ENCODE measurements at places on chromosomes 13 and 19.

GRCh38 chr13:45215392-45216077 is 14.7 kb upstream of the KCTD4 start:
- no peak for DNase-seq

DNA sequence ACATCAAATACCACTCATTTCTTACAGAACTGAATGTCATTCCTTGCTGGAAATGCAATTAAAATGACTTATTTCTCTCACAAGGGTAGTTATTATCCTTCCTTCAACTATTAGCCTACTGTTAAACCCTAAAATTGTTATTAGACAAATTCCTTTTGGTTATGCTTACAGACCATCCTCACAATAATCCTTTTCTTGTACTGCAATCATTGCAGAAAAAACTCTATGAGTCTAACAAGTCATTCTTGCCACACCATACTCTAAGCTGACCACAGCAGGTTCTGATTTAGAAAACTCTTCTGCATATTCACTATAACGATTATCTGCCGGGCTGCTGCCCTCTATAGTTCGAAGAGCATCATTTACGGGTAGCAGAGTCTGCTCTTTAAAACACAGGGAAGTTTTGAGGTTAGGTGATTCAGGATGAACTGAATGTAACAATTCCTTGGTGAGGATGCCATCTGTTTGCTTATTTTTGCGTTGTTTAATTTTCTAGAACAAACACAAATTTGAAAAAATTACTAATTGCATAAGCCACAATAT is 38.2 kb downstream of the MTMR6 start:
- DNase-seq = no peak

DNA sequence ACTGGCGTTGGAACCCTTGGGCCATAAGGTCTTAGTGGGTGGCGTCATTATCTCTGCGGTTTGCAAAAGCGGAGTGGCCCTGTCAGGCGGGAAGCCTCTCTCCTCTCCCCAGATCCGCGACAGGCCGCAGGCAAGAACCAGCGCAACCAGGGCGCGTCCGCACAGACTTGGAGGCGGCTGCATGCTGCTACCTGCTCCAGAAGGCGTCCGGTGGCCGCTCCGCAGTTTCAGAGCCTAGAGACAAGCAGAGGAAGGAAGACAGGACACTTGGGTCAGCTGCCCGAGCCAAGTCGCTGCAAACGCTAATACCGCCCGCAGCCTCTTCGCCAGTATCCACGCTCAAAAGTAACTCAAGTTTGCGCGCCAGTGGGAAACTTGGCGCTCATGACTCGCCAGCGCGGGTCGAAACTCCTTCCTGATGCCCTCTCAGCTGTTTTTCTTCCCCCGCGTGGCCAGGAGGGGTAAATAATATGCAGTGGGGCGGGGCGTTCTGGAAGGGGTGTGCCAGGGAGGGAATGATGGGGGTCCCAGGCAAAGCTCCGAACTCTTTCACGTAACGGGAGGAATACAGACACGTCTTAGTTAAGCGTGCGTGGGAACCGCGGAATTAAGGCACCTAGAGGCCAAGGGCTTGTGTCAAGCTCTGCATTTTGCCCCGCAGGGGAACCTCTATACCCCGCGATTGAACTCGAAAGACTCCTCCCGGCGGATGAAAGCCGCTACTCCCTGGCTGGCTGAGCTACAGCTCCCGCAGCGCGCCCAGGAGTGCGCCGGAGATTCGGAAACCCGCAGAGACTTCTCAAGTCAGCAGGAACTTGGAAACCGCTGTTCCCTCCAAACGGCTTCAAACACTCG is at the start of gene EDNRB:
Gene EDNRB, minus strand, starts transcription at position 441 of the 855 bp plus-strand sequence. Its CDS starts 258 bp downstream, at position 183.
- DNase-seq = peak; percentile 29

DNA sequence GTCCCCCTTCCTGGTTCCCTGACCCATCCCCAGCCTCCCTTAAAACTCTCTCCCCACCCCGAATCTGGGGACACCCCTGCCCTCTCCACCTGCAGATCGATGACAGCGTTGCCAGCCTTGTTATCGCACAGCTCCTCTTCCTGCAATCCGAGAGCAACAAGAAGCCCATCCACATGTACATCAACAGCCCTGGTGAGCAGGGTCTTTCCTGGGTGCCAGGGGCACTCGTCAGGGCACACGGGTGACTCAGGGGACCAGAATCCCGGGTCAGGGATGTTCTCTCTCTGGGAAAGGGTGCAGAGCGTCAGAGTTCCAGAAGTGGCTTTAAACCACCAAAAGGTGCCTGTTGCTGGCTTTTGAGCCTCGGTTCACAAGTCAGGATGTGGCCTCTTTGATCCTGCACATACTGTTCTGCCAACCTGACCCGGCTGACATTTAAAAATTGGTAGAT is 1.0 kb downstream of the CLPP start:
- DNase-seq = no peak

GRCh38 chr19:1379126-1379905 is 4.4 kb upstream of the NDUFS7 start:
- no peak for DNase-seq

DNA sequence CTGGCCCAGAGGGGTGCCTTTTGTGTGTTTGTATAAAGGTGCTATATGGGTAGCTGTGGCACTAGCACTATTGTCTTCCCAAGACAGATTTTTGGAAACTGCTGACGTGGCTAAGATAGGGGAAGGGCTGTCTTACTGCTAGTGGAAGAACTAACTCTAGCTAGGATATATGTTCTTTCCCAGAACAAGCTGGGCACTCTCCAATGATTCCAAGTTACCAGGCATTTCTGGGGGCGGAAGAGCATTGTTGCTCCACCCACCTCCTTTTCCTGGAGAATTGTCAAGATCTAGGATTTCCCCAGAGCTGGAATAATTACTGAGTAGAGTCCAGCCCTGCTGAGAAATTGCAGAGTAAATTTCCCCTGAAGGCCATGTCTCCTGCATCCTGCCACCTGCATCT is 408.3 kb downstream of the KLF5 start:
- DNase-seq = no peak

DNA sequence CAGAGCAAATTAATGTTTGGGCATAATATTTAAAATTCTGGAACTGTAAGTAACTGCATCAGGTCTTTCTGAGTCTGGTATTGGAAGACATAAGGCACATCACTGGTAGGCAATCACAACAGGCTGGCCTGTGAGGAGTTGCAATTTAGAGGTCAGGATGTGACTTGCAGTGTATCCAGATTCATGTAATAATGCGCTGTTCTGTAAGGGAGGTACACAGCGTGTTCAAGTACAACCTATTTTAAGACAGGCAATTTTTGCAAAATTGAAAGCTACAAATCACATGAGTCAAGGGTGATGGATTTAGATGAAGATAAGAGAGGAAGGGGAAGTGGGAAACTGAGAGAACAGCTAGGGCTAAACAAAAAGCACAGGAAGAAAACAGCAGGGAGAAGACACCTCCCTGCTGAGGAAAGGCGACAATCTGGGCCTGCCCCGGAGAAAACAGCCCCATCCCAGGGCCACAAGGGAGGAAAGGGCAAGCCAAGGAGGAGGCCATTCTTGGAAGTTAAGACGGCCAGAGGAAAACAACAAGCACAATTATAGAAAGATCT is 138.1 kb downstream of the LACC1 start:
- no peak for DNase-seq

- no peak for DNase-seq
These were observed 4.9 kb downstream of the AP2A1 start for GRCh38 chr19:49771674-49772139.

GRCh38 chr19:18523841-18524240 is 2.0 kb upstream of the ELL start:
- no peak for DNase-seq

GRCh38 chr13:83531022-83531421 is 351.3 kb downstream of the SLITRK1 start:
- no peak for DNase-seq

GRCh38 chr19:17289489-17289888 is 7.8 kb downstream of the ANKLE1 start:
- peak; percentile 78 for DNase-seq

GRCh38 chr13:91240341-91240740 is 107.1 kb upstream of the MIR17HG start:
- no peak for DNase-seq

- no peak for DNase-seq
These were observed 238.3 kb downstream of the COG6 start for GRCh38 chr13:39893808-39894207.

DNA sequence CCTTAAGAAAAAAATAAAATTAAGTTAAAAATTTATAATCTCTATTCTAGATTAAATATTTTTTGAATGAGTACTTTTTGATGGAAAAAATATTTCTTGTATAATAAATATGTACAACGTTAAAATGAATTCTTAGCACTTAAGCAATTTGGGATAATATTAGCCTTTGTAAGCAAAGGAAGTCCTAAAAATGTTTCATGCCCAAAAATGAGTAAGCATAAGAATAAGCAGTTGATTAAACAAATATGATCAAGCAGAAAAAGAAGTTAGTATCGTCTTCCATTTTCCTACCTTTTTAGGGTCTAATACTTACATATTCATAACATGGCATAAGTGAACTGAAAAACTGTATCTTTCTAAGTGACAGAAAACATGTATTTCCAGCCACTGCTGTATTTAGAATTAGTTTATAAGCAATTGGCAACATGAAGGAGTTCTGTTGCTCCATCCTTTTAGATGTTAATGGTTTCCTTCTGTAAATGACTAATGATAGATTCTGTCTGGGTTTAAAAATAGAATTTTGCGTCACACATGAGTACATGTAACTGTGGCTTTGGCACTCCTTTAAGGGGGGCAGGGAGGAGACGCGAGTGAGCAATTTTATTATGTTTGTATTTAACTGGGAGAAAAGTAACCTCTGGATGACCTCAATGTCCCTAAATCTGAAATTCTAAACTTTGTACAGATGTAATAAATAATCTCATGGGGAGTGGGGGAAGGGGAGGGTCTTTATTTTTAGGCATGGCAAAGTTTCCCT is 237.4 kb downstream of the RGCC start:
- DNase-seq = no peak

DNA sequence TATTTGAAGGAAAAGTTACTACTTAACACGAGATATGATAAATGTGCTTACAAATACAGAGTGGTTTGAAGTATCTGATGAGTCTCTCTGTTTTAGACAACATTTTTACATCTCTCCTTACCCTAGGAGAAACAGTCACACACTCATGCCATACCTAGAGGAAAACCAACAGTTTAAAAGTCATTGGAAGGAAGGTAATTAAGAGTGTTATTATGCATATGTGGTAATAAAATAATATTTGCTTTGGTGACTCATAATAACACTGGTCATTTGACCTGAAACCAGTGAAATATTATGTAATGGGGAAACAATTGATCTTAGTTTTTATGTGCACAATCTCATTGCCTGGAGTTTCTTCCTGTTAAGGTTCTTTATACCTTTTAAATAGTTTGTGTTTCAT is 136.9 kb upstream of the SOX21 start:
- no peak for DNase-seq

GRCh38 chr13:45464141-45464686 is 525 bp upstream of the COG3 start:
- no peak for DNase-seq

DNA sequence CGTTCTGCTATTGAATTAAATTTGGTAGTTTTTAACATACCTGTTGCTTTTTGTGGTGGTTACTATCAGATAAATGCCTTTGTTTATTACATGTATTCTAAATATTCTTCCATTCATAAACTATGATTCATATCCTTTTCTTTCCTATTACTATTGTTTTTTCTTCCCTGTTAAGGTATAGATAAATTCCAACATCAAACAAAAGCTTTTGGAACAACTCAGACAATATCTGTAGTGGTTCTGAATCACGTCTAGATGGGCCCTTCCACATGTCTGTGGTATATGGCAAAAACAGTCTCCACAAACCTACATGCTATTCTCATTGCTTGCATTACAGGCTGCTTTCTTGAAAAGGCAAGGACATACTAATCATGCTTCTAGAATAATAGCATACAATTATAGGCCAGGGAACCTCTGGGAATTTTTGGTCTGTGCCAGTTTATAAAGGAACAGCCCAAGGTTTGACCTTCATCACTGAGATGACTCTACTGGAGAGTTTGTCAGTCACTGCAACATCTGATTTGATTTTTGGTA is 6.4 kb downstream of the LRCH1 start:
- no peak for DNase-seq

- DNase-seq = no peak
These were observed 1672.6 kb upstream of the PCDH20 start for GRCh38 chr13:63088226-63088625.

DNA sequence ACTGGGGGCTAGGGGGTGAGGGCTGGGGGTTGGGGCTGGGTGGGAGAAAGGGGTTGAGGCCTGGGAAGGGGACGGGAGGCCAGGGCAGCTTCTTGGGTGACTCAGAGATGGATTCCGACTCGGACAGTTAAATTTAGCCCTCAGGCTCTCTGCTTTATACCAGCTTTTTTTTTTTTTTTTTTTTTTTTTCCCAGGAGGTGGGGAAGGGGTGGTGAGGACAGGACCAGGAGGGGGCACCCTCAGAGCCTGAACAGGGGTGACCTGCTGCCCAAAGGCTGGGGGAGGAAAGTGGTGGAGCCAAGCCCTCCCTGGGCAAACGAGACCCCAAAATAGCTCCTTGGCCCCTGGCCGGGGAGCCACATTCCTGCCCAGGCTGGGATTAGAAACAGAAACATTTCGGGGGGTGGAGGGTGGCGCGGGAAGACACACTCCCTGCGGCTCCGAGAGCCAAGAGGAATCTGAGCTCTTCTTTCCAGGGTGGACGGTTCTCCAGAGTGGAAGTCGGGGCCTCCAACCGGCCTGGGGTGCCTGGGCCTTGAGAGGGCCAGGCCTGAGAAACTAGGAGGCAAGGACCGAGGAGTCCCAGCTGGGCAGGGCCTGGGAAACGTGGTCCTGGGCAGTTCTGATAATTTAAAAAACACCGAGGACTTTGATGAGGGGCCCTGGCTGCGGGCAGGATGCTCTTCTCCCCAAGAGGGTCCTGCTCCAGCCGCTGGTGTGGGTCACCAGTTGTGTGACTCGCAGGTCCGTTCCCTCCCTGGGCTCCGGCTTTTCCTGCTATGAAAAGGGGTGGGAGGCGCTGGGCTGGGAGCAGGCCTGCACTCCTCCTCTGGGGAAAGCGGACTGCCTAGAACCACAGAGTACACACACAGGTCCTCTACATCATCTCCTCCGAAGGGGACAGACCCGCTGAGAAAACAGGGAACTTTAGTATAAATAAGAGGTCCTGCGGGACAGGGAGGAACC is 813 bp upstream of the DMPK start:
- DNase-seq = no peak

DNA sequence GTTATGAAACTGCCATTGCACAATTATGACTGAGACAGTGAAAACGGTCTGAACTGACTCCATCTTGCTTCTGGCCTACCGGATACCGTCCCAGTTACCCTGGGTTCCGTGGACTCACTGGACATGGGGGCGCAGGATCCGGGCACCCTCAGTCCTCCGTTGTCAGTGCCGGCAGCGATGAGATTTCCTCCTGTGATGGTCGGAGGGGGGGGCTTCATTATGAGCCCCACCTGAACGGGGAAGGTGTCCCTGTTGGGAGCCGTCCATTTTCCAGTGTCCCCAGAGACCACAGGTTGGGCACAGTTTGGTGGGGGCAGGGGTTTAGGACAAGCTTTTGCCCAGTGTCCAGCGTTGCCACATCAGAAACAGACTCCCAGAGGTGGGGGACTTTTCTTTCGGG is 23.4 kb downstream of the TMEM255B start:
- no peak for DNase-seq

GRCh38 chr19:4844348-4845179 is 13.1 kb upstream of the TICAM1 start:
- no peak for DNase-seq

- no peak for DNase-seq
These were observed 76.4 kb downstream of the SPACA7 start for GRCh38 chr13:112452380-112453206.

Data from neural crest cell (in vitro differentiated cells).